ENCODE measurements at places on chromosomes 1 and 21.

DNA sequence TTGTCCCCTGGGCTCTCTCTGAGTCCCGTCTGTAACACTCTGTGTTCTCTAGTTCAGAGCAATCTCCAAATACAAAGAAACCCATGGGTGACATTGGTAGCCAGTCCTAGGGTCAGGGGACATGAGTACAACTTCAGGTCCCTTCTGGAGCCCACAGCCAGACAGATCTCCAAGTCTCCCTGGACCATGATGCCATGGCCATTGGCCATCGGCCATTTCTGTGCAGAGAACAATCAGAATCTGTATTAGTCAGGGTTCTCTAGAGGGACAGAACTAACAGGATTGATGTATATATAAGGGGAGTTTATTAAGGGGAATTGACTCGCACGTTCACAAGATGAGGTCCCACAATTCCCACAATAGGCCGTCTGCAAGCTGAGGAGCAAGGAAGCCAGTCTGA, 106.9 kb downstream of the AJAP1 start:
- no peak for DNase-seq

DNA sequence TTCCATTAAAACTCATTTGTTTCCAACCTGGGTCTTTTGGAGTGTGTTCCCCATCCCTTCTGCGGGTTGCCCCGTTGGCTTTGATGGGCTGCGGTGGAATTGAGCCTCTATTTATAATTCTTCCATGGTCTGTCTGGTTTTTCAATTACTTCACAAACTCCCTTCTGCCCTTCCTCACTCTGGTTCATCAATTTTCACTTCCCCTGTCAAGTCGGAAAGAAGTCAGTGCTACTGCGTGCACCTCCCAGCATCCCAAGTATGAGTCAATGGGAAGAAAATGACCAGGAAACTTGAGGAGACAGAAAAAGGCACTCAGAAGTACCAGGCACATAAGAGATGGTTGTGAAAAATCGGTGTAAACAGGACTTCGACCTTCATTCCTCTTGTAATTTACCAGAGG, 126.2 kb downstream of the KAZN start:
- DNase-seq, result no peak

DNA sequence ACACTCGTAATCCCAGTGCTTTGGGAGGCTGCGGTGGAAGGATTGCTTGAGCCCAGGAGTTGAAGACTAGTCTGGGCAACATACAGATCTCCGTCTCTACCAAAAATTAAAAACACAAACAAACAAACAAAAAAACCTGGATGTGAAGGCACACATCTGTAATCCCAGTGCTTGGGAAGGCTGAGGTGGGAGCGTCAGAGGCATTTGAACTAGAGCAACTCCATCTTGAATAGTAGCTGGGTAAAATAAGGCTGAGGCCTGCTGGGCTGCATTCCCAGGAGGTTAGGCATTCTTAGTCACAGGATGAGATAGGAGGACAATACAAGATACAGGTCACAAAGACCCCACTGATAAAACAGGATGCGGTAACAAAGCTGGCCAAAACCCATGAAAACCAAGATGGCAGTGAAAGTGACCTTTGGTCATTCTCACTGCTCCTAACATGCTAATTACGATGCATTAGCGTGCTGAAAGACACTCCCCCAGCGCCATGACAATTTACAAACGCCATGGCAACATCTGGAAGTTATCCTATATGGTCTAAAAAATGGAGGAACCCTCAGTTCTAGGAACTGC, 33.2 kb upstream of the RD3 start:
- no peak for DNase-seq

DNA sequence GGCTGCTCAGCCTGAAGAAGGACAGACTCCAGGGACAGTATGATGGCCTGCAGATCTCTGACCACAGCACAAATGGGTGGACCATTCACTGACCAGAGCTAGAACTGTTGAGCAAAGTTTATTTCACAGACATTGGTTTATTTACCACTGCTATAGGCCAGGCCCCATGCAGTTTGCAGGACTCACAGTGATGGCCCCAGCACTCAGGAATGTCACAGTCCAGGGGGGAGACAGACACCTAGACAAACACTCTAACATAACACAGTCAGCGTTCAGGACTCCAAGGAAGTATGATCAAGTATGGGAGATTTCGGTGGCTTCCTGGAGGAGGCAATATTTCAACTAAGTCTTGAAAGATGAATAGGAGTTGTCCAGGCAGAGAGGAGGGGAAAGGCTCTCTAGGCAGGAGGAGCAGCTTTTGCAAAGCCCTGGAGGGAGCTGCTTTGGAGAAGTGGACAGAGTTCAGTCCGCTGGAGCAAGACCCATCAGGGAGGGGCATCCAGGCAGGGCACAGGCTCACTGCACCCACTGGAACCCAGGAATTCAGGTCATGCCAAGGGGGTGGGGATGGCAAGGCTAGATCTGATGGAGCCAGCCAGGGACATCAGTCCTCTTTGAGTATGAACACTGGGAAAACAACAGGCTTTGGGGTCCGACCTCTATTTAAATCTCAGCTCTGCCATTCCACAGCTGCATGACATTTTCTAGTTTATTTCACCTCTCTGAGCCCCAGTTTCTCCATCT, 454.3 kb downstream of the MATN1 start:
- DNase-seq, result no peak

DNA sequence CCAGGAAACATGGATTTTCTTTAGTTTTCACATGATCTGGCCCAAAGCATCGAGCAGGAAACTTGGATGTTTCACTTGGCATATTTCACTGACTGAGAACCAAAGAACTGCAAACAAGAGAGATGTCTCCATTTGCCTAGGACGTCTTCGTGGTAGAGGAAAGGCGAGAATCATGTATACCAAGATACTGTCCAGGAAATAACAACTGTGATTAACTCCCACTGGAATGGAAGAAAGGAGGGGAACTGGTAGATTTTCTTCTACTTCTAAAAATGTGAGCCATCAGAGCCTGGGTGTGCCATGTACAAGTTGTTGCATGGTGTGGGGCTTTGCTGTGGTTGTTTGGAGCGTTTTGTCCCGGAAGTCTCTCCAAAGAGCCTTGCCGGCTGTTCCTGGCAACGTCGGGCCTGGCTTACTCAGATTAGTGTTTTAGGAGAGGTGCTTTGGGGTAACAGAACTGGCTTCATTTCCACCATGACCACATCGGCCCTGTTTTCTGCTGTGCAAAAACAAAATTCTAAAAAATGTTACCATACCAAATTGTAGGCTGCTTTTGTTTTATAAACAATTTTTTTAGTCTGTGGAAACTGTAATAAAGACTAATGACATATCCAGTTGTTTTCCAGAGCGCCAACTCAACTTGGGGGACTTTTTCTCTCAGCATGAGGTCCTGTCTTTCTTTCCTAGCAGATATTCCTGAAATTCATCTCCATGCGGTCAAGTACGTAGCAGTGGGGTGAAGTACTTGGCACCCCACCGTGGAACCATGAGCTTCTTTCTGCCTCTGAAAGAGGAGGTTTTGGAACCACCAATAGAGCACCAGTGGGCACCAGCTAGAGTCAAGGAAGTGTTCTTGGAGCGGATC, 118.3 kb downstream of the TM2D1 start:
- DNase-seq, result peak; percentile 55

- no peak for DNase-seq
Observed at GRCh38 chr1:113185463-113186104, 112.6 kb downstream of the LRIG2 start.

- DNase-seq, result no peak
Observed at GRCh38 chr1:241627453-241628259, 12.5 kb downstream of the CHML start.

DNA sequence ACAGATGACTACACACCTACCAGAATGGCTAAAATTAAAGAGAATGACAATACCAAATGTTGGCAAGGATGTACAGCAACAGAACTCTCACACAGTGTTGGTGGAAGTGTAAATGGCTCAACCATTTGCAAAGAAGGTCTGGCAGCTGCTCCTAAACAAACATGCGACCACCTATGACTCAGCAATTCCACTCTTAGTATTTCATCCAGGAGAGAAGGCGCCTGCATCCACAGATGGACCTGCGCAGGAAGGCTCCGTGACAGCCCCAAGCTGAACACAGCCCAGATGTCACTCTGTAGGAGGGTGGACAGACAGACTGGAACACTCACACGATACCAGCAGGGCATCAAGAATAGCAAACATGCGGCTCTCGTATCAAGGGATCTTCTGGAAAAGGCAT, 6.7 kb downstream of the PTTG1IP start:
- no peak for DNase-seq

- DNase-seq, result no peak
Observed at GRCh38 chr1:180092931-180093650, 61.6 kb upstream of the QSOX1 start.

DNA sequence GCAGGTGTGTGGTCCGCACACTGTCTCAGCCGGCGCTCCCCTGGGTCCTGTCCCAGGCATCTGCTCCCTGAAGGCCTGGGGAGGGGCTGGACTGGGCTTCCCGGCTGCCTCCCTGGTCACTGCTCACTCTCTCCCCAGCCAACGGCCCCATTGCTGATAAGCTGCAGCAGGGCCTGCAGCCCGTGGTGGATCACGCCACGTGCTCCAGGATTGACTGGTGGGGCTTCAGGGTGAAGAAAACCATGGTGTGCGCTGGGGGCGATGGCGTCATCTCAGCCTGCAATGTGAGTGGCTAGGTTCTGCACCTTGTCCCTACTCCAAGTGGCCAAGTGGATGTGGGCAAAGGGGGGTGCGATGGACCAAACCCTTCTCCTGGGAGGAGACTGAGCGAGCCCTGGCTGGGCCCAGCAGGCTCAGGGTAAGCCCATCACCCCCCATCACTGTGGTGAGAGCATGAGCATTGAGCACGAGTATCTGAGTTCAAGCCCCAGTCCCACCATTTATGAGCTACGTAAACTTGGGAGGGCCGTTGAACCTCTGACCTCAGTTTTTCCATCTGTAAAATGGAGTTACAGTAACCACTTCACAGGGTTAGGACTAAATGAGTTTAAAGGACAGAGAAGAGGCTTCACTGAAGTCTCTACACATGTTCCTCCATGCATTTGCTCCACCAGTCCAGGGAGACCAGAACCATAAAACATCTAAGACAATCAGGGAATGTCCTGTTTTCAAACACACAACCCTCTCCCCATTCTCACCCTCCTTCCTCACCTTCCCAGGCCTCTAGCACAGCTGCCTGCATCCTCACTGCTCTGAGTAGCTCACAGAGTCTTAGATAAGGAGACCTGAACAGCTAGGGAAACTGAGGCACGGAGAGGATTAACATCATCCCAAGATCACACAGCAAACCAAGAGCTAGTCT, 6.5 kb downstream of the CTRC start:
- DNase-seq, result no peak

- no peak for DNase-seq
Observed at GRCh38 chr1:77825131-77825709, 45.8 kb downstream of the MIGA1 start.

DNA sequence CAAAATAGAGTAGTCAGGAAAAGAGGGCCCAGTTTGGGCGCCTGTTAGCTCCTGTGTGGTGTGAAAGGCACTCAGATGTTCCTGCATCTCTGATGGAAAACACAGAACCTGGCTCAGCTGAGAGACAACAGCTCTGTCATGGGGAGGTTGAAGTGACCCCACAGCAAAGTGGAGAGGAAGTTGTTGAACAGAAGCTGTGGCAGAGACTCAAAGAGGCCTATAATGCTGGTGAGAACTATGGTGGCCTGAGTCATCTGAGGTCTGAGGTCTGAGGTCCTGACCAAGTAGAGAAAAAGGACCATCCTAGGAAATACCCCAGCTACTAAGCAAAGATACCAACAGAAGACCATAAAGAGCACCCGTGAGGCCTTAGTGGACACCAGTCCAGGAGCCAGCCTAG, 45.6 kb upstream of the JAK1 start:
- no peak for DNase-seq

DNA sequence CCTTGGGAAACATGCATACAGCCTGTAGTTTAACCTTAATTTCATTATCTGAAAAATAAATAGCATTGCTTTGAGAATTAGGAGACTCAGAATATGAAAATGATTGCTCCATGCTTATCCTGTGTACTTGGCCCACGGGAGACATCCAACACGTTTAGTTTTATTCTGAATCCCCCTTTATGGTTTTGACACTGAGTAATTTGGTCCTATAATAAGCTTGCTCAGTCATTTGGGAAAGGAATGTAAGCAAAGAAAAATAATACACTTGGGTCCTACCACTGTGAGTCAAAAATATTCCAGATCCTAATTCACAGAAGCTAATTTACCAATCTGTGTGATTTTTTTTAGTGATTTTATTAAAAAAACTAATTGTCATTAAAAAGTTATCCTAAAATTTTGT, 557.3 kb downstream of the USP25 start:
- DNase-seq, result no peak

DNA sequence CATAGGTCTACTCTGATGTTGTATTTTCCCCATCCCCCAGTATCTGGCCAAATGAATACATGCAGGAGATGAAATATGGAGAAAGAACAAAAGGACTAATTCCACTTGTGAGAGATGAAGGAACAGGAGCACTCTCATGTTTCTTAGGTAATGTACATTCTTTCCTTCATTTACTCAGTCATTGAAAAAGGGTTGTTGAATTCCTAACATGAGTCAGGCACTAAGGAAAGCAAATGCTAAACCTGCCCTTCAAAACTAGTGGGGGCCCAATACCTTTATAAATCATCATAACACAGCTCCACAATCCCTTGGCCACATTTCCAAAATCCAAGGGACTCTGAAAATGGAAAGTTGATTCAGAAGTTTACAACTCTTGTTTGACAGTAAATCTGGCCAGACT, 94.3 kb downstream of the DIRAS3 start:
- DNase-seq, result no peak

DNA sequence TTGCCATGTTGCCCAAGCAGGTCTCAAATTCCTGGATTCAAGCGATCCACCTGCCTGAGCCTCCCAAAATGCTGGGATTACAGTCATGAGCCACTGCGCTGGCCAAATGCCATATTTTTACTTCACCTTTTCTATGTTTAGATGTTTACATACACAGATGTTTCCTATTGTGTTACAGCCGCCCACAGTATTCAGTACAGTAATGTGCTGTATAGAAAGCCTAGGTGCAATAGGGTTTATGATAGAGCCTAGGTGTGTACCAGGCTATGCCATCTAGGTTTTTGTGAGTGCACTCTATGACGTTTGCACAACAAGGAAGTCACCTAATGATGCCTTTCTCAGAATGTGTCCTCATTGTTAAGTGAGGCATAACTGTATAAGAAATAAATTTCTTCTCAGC, 153.4 kb downstream of the CHRM3 start:
- DNase-seq, result no peak

- no peak for DNase-seq
Observed at GRCh38 chr21:32143241-32143939, 135.5 kb downstream of the MIS18A start.

Measured in left colon (tissue), 2 donors.